Epithelial cell of proximal tubule (primary cell): ENCODE measurements at places on chromosomes 7 and 10. TPM values are rescaled to one million over a fixed set of nuclear protein-coding genes. Genes with fewer than 3 reads are reported as not detected.

GRCh38 chr10:27241010-27241651, 534 bp upstream of the ACBD5 start:
- DNase-seq, result no peak

DNA sequence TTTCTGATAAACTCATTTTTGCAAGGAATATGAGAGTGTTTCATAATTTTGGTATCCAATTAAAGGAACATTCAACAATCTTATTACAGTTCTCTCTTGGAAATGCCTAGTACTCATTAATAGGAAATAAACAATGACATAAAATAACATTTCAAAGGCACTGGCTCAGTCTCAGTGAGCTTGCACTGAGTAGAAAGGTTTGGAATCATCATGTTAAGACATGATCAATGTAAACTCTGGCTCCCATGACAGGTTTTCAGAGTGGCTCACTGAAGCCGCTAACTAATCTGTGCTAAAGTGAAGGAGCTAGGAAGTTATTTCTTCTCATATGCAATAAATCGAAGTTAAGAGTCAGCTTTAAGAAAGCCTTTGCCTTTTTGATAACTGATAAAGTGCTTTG, 203.3 kb upstream of the HGF start:
- no peak for DNase-seq

GRCh38 chr10:128927497-128928161, 539.4 kb upstream of the MGMT start:
- DNase-seq, result no peak

DNA sequence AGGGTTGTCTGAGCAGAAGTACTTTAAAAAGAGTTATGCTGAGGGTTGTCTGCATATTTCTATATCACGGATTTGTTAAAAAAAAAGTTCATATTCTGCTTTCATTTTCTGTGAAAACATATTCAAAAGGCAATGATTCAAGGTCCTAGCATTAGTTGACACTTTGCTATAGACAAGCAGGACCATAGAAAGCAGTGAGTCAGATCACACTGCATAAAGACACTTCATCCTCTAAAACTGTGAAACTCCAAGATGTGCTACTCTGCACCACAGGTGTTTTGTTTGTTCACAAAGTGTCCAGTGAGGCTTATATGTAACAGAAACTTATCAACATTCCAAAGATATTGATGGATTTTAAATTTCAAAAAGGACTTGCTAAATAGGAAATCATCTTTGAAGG, 47.0 kb downstream of the SPAM1 start:
- DNase-seq, result no peak

GRCh38 chr10:5611899-5612680, 54.3 kb downstream of the ASB13 start:
- DNase-seq, result no peak

Gene TSPAN15
- total RNA-seq, result 26.4 and 28.6 TPM in 2 replicates
